T1000 (cell line): ENCODE measurements at places on chromosomes 6 and 20.

DNA sequence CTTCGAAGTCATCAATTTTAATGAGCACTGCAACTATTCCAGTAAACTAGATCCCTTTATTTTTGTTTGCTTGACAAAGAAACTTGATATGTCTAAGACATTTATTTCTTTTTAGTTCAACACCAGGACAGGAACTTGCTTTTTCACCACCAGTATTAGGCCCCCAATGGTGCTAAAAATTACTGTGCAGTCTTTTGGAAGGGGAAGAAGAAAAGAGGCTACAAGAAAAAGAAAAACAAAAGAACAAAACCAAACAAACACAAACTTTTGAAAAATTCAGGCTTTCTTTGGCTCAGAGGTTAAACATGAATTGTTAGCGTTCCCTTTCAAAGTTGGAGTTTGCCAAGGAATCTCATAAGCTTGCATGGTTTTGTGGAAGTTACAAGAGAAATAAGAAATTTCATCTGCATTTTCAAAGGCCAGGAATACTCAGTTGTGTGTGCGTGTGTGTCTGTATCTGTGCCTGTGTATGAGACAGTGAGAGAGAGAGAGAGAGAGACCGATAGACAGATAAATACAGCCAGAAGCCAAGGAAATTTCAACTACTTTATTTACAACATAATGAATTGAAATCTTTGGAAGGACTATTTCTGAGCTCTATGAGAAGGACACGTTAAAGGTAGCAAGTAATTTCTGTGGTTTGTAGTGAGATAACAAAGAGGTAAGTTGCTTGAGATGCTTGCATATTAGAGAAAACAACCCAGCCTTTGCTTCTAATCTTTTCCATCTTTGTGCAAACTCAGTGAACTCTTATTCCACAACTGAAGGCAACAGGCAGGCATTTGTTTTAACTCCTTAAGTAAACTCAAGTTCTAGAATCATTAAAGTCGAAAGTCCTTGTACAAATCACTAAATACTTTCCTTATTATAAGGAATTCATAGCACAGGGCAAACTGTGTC, 171.0 kb upstream of the CITED2 start:
- no peak for DNase-seq

DNA sequence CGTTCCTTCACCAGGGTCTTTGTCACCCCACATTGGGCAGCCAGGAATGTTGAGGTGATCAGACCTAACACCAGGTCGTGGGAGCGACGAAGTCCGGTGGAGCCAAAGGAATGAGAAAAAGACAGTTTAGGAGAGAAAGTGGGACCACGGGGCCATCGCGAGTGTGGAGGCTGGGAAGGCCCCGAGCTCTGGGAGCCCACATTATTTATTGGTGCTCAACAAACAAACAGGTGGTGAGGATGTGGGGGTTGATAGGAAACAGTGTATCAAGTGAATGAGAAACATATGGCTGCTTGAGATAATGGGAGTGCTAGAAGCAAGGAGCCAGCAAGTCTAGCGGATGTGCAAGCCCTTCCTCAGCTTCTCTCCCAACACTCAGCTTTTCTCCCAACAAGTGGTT, 287.1 kb upstream of the SGK1 start:
- DNase-seq: no peak

DNA sequence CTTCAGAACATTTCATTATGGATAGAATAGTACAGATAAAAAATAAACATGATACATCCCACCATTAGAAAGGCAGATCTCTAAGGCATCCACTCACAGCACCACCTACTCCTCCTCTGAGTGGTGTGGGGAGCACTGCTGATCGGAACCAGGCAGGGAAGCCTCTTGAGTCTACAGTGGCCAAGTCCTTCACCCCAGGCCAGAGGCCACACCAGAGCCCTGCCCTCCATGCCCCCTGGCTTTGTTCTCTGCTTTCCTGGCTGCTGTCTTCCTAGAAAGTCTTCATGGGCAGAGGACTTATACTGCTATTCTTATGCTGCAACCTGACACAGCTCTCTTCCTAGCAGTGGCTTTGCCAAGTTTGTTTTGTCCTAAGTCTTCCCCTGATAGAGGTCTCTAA, 201.8 kb upstream of the THBS2 start:
- no peak for DNase-seq

DNA sequence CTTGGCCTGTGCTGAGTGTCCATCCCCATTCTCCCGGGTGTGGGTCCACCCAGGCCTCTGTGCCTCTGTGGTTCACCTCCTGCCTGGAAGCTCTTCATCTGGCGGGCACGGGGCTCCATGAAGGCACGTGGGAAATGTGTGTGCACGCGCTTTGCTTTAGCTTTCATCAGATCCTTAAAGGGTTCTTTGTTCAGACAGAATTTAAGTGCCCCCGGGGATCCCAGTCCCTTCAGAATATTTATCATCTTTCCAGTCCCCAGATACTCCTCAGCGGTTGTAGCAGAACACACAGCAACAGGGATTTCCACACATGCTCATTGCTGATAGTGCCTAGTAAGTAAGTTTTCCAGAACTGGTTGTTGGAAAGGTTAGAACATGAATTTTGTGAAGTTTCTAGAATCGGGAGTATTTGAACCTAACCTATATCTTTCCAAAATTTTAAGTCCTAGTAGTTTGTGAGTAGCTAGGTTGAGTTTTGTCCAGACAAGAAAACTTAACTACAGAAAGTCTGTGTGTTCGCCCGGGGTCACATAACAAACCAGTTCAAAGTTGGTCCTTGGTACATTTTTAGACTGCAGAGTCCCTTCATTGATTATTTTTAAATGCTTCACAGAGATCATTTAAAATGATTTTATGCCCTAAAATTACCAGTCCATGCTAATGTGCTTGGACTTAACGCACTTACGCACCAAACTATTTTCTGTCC, 67.7 kb downstream of the RPP40 start:
- DNase-seq: no peak

DNA sequence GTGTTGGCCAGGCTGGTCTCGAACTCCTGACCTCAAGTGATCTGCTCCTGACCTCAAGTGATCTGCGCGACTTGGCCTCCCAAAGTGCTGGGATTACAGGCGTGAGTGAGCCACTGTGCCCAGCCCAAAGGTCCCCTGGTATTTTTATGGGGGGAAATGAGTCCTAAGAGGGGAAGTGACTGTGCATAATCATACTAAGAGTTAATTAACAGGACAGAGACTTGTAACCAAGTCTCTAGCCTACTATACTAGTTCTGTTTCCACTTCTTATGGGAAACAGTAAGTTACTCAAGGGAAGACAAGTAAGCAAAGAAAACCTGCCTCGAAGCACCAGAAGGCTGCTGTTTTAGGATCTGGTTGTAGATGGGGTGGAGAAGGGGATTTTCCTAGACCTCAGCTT, 27.9 kb downstream of the TCF15 start:
- no peak for DNase-seq

- no peak for DNase-seq
These were observed 549.4 kb upstream of the SYNCRIP start for GRCh38 chr6:86192123-86192522.

DNA sequence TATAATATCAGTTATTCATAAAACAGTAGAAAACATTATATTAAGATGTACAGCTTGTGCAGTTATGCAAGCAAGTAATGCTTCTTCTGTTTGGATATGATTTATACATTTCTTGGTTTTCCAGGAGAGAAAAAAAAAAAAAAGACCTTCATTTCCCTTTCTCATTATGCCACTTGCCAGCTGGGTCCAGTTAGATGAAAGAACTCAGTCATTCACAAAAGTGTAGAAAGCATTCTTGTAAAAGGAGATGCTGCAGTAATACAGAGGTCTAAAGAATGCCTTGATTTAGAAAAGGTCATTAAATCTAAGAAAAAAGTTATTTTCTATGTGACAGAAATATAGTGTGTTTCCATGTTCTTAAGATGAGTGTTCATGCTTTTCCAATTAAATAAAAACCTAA, 7.4 kb downstream of the PDE7B start:
- DNase-seq: no peak

DNA sequence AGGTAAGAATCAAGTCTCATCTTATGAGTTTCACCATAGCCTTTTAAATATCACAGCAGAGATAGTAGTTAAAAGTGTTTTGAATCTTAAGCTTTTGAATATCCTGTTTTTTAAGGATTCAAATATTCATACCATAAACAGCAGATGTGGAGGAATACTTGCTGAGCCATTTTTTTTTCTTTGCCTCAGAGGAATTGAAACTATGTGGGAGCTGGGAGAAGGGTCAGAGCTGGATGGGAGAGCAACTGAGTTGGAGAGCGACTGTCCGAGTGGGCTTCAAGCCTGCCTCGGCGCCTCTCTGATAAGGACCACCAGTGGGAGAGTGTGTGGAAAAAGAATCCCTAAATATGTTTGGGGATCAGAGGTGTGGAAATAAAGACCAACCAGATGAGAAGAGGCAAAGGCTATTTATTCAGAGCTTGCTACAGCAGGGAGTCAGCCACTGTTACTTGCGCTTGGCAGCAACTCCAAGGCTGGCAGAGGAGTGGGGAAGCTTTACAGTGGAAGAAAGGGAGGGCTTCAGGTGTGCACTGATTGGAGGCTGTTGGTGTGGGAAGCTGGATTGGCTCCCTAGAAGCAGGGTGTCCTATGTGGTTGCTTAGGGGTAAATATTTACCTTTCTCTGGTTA, 34.3 kb upstream of the MCUR1 start:
- DNase-seq: no peak

DNA sequence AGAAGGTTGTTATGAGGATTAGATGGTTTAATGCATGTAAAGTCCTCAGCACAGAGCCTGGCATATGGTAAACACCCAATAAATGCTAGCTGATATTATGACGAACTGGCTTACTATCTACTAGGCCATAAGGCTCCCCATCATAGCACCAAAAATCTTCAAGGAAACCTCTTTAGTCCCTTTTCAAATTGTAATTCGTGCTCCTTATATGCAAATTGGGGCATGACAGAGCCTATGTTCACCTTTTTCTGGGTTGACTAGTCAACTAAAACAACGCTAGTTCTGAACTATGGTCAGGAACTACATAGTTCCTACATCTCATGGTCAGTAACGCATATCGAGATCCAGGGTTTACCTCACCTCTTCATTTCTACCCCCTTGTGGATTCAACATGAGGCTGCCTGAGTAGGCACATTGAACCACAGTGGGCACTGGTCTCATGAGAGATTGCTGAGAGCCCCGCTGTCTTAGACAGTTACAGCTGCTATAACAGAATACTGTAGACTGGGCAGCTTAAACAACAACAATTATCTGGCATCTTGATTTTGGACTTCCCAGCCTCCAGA, 97.2 kb upstream of the TNFAIP3 start:
- no peak for DNase-seq

DNA sequence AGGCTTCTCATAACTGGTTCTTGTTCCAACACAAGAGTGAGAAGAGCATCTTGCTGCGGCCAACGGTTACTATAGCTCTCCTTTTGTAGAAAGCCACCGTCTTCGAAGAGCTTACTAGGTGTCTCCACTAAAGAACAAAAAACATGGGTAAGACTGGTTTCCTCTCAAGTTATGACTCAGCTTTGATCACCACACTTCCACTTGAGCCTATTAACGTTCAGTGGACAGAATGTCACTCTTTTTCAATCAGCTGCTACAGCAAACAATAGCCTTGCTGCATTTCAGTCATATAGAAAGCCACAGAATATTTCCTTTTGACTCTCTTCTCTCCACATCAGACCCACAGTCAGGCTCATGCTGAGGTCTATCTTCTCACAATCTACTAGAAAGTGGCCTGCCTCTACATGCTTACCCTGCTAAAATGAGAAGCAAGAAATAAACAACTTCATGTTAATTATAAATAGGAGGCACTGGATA, 243.5 kb upstream of the PREP start:
- no peak for DNase-seq

DNA sequence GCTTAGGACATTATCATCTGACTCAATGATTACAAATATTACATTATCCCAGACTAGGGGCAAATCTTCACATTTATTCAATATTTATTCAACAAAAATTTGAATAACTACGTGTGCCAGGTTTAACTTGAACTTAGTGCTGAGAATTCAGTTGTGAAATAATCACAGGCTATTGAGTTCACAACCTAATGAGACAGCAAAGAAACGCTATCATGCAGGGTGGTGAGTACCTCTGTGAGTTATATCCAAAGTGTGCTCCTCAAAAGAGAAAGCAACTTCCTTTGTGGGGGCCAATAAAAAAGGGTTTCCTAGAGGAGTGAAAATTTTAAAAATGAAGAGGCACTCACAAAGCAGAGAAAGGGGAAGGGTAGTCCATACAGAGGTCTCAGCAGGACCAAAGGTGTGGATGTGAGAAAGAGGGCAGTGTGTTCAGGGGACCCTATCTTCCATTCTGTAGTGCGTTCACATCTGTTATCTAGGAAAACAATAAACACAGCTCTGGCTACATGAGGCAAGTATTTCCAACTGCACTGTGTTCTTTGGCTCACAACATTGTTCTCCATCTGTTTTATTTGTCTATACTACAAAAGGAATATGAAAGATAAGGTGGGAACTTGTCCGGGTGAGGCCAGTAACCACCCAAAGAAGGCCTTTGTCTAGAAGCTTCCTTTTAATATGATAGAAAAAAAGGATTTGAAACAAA, 155.4 kb upstream of the MARCKS start:
- DNase-seq: no peak

DNA sequence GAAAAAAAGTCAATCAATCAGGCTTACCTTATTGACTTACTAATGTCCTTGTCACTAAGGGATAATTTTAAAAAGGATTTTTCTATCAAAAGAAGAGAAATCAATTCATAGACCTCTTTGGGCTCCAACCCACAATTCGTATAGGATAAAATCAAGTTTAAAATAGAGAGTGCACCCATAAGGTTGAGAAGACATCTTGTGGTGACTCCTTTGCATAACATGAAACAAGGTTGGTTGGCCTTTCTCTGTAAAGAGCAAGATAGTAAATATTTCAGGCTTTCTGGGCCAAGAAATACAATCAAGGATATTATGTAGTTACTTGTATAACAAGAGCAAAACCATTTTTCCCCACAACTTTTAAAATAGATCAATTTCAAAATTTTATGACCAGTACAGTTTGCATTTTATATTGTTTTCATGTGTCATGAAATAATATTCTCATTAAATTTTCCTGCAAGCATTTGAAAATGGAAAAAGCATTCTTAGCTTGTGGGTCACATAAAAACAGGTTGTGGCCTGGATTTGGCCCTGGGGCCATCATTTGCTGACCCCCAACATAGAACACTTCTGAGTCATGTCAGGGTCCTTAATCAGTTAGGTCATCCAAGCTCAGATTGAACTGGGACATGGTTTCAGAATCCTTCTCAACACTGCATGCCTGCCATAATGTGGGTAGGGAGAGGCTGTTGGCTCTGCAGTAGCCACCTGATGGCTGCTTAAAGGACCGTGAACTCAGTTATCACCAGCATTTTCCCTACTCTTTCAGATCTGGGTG, 76.7 kb downstream of the MYB start:
- peak; percentile 23 for DNase-seq

DNA sequence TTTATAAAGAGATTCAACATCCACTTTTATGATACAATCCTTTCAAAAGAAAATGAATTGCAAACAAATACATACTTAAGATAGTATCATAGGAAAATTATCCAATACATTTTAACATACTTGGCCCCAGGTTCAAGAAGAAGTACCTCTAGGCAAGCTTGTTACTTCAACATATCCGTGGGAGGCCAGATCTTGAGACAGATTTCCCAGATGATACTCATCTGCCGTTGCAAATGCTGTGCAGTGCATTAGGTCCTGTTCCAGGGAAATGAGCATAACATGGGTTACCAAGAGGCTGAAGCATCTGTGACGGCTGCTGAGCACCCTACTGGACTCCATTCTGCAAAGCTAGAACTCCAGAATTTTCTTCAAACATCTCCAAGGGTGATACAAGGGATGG, 15.6 kb downstream of the RMND1 start:
- no peak for DNase-seq

GRCh38 chr6:82963191-82963925, 102.3 kb downstream of the UBE3D start:
- DNase-seq: no peak

GRCh38 chr20:51383891-51384510, 158.5 kb downstream of the NFATC2 start:
- DNase-seq: no peak
